ENCODE measurements at places on chromosomes 12 and 14.

- no peak for DNase-seq
Measured at GRCh38 chr12:67364228-67364627, 95.1 kb downstream of the CAND1 start.

DNA sequence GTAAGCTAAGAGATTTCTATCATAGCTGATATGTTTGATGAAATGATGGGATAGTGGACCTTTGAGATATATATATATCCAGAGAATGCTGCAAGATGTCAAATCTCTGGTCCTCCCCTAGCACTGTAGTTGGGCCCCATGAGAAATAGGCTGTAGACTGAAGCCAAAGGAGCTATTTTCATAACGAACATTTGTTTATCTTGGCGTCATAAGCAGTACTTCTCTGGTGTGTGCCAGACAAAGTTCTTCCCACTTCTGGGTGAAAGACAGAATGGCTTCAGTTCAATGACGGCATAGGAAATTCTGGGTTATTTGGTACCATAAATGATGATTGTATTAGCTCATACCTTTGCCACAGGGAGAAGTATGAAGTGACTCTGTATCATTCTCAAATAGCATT is 534.3 kb downstream of the SOX5 start:
- no peak for DNase-seq

DNA sequence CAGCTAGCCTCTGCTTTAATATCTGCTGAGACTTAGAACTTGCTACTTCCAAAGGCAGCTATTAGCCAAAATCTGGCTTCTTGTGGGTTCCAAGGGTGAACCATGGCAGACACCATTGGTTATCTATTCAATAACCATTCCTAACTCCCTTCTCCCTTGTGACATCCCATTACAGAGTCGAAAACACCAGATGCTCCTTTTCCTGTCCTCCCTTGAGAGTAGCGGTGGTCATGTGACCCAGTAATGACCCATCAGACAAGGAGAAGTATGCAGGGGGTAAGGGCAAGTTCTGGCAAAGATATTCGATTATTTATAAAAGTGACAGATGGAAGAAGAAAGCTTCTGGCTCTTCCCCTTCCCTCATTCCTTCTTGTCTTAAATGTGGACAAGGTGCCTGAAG is 20.1 kb downstream of the TGFB3 start:
- peak; percentile 47 for DNase-seq

DNA sequence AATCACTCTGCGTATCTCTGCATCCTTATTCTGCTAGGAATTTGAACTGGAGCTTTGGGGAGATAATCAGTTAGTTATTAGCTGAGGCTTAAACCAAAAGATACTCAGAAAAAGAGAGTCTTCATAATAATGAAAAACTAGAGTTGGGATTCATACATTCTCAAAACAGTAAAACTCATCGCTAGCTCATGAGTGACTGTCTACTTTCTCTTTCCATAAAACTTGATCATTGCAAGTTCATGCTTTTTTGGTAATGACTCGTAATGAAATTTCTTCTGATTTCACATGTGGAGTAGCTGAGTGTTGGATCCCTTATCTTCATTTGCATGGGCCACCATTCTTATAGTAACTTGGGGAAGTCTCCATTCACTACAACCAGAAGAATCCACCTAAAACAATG is 397.7 kb downstream of the PDZRN4 start:
- DNase-seq: no peak

DNA sequence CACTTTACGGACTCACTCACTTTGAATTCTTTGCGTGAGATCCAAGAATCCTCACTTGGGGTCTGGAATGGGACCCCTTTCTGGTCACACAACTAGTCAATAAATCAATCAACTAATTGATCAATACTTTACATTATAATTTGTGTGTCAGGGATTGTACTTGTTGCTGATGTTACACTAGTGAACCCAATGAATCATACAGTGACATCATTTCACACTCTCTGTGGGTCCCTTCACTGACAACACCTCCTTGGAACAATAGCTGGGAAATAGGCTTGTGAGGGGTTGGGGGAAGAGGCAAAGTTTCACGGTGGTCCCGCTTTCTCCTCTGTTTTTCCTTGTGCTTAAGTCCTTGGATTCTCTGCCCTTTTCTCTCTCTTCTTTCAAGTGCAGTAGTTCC is 35.0 kb downstream of the TPH2 start:
- DNase-seq: no peak

GRCh38 chr12:58443273-58443980 is 476.9 kb downstream of the LRIG3 start:
- DNase-seq: peak; percentile 22

- DNase-seq: no peak
Measured at GRCh38 chr12:60059180-60059579, 463.4 kb downstream of the SLC16A7 start.

GRCh38 chr14:74549588-74549987 is 56.0 kb downstream of the ISCA2 start:
- no peak for DNase-seq

DNA sequence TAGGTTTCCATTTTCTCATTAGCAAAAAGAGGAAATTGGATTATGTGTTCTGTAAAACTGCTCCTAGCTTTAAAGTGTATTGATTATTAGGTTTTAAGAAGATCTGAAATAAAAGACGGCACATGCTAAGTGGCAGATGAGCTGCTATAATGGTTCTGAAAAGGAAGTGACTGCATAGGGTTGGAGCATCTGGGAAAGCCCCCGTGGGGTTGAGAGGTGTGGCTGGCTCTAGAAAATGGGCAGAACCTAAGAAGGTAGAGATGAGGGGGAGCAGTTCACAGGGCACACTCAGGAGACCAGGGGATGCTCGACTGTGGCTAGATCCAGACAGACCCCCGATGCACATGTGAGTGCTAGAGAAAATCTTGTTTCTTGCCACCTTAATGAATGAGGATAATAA is 1.9 kb downstream of the IFNG-AS1 start:
- peak; percentile 23 for DNase-seq

DNA sequence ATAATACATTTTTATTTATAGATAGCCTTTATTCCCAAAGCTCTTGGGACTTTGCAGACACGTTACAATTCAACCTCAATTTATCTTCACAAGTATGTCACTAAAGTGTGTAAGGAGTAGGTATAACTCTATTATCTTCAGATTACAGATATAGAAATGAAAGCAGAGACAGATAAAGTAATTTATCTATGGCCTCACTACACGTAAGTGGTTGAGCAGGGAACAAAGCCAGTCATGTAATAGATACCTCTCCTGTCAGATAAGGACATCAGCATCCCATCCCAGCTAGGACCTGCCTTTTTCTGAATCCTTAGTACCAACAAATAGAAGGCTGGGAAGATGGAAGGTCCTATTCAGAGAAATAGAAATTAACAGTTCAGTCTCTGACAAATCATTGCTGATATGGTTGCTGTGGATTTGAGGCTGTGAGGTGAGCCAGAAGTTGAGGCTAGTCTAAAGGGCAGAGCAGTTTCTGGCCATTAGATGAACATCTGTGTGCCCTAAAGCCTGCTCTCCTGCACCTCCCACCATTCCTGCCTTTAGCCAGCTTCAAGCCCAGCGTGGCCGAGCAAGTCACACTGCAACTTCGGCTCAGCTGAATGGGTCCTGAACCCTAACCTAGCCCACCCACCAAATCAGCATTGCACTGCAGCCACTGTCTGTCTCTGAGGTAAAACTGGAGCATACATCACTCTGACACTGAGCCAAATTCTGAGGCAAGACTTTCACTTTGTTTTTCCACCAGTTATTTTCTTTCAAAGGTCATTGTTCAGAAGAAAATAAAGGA is 71.1 kb upstream of the PLEKHA5 start:
- DNase-seq: no peak

- no peak for DNase-seq
Measured at GRCh38 chr12:93134175-93134890, 205.2 kb upstream of the EEA1 start.

- peak; percentile 27 for DNase-seq
Measured at GRCh38 chr14:26276757-26277156, 321.1 kb downstream of the NOVA1 start.

- DNase-seq: no peak
Measured at GRCh38 chr12:102833687-102834441, 83.2 kb downstream of the PAH start.

- no peak for DNase-seq
Measured at GRCh38 chr14:86331341-86331740, 801.4 kb downstream of the FLRT2 start.

DNA sequence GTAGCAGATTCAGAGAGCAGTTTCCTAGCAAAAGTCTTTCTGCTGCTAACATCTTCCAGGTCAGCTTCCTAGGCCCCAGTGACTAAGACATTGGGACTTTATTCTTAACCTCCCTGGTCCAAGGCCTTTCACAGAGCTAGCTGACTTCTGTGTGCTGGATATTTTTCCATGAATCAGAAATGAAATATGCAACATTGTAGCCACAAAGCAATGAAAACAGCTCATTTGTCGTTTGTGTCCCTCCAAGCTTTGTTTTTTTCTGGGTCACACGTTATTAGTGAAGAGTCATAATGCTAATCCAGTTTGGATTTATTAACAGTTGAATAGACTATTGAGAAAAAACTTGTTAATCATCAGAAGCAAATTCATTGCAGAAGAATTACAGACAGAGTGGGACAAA is 82.4 kb downstream of the ARF6 start:
- no peak for DNase-seq

DNA sequence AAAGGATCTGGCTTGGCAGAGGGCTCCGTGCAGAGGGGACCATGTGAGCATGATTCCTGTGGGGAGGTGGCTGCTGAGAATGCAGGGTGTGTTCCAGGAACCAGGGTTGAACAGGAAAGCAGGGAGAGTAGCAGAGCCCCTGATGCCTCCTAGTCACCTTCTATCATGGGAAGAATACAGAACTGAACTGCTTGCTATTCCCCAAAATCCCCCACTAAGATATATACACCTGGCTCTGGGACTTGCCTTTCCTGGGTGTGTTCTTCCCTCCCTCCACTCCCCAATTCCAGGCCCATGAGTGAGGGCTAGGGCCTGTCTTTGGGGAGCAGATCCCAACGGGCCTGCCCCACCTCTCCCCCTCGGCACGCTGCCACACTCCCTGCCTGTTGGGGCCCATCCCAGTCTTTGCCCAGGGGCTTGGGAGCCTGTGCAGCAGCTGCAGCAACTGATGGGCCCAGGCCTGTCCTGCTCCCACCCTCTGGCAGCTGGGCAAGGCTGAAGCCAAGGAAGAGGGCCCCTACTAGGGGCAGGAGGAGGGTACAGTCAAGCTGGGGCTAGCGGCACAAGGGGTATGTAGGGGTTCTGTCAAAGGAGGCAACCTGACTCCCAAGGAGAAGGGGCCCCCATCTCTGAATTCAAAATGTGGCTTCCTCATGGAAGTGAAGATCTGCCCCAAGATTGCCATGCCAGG is 3.2 kb downstream of the AJUBA start:
- DNase-seq: no peak

GRCh38 chr12:98113548-98113947 is 401.8 kb upstream of the TMPO start:
- no peak for DNase-seq

DNA sequence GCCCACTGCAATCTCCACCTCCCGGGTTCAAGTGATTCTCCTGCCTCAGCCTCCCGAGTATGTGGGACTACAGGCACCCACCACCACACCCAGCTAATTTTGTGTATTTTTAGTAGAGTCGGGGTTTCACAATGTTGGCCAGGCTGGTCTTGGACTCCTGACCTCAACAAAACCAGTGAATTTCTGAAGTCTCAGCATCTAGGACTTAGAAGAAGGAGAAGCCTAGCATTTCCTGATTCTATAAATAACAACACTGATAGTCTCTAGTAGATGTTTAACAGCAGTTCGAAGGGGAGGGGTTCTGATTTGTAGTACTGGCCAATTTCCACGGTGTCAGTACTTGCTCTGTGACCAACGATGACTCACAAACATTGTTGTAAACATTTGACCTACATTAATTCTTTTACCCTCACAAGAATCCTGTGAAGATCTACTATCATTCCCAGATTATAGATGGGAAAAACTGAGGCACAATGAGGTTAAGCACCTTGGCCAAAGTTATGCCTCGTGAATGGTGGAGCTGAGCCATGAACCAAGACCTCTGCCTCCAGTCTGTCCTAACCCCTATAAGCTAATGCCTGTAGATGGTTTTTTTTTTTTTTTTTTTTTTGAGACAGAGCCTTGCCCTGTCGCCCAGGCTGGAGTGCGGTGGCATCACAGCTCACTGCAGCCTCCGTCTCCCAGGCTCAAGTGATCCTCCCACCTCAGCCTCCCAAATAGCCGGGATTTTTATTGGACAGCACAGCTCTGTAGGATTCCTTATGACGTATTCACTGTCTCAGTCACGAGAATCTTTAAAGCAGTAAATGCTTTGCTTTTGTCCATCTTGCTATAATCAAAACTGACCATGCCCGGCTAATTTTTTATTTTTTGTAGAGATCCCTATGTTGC is 5.2 kb downstream of the P2RX4 start:
- no peak for DNase-seq

DNA sequence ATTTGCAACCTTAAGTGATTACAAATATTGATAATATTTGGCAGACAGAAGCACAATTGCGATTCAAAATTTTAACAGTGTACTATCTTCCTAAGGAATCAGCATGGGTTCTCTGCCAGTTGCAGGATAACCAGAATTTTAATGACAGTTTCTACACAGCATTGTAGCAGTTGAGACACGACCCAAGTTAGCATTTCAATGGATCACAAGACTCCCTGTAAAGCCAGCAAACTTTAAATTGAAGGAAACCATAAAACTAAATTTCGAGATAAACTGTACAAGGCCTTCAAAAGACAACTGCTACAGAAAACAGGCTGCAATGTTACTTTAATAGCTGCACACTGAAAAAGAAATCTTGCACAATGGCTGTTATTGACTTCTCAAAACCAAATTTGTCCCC is 154.9 kb downstream of the MED13L start:
- DNase-seq: no peak

DNA sequence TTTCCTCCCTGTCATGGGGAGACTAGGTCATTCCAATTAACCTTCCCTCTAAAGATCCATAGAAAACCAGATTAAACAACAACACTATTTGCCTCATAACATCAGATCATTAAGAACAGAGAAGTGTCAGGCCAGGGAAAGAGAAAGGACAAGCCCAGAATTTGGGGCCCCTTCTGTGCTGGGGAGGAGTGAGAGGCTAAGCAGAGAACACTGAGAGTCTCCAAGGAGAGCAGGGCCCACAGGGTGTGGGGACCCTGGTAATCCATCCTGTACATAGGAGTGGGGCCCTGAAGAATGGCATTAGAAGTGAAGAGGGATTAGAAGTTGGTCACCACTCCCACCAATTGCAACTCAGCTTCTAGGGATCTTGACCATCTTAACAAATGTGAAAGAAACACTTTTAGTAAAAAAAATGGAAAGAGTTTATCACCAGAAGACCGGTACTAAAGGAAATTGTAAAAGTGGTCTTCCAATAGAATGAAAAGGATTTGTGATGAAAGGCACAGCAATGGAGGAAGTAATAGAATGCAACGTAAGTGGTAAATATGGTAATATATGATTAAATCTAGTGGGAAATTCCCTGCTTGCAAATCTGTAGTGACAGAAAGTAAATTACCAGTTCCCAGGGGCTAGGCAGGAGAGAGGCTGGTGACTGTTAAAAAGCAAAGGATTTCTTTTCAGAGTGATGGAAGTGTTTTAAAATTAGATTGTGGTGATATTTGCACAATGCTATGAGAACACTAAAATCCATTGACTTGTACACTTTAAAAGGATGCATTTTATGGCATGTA is 14.0 kb upstream of the TMTC1 start:
- DNase-seq: no peak

All from glutamatergic neuron (in vitro differentiated cells).